Right forelimb (tissue), 1 donor: ENCODE measurements at places on chromosomes 1 and 21.
A peak's percentile ranks its signal among the peaks of the same experiment; 100 is the strongest.

DNA sequence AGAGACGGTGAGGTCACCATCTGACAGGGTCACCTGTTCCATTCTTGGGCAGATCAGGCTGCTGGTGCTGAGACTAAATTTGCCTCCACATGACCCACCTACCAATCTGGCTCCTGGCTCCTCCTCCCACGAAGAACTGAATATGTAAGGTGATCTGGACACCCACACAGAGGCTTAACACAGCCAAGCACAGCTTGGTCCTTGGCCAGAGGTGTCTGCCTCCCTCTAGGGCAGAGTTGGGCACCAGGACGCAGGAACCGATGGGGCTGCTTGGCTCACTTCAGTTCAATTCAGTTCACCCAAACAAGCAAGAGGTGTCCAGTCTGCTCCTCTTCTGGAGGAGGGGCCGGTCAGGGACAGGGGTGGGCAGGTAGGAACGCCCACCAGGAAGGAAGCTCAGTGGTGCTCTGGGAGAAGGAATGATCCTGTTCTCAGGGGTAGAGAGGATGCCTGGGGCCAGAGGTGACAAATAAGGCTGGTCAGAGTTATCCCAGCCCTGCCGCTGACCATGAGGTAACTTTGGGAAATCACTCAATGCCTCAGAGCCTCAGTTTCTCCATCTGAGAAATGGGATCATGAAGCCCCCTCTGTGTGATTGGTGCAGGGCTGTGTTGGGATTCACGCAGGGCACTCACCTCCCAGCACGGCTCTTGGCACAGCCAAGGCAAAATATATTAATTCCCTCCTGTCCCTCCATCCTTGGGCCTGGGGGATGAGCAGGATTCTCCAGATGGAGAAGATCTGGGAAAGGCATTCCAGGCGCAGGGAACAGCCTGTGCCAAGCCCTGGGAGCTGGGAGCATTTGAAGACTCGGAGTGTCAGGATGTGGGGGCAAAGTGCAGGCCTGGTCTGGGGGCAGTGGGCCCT, 284.5 kb downstream of the PTPRU start:
- no peak for DNase-seq

GRCh38 chr1:83839566-83840173, 159.3 kb downstream of the TTLL7 start:
- no peak for DNase-seq

- peak; percentile 50 for DNase-seq
Measured at GRCh38 chr1:227317011-227317451, 1.3 kb downstream of the CDC42BPA start.

DNA sequence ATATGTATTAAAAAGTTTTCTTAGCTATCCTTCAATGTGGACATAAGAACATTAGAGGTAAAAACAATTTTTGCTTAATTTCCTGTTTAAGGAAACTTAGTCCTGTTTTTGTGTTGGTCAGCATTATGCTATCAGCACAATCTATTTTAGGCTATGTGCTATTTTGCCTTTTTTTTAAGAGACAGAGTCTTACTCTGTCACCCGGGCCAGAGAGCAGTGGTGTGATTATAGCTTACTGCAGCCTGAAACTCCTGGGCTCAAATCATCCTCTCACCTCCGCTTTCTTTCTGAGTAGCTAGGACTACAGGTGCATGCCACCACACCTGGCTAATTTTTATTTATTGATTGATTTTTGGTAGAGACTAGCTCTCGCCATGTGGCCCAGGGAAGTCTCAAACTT, 199.1 kb upstream of the TMPRSS15 start:
- no peak for DNase-seq

GRCh38 chr1:114219172-114219868, 65.7 kb upstream of the SYT6 start:
- DNase-seq: no peak

DNA sequence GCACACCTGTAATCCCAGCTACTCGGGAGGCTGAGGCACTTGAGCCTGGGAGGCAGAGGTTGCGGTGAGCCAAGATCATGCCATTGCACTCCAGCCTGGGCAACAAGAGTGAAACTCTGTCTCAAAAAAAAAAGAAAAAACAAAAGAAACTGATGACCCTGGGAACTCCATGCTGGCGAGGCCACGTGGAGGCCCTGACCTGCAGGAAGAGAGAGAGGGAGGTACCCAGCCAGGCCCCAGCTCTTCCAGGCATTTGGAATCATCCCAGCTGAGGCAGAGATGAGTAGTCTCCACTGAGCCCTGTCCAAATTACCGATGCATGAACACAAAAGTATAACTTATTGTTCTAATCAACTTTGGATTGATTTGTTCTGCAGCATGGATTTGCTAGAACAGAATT, 132.0 kb upstream of the ZBTB40 start:
- no peak for DNase-seq

GRCh38 chr1:153958961-153959260, 499 bp upstream of the CRTC2 start:
- no peak for DNase-seq

GRCh38 chr1:234427950-234428646, 50.9 kb downstream of the TARBP1 start:
- DNase-seq: no peak

- DNase-seq: no peak
Measured at GRCh38 chr1:173258479-173259264, 51.5 kb upstream of the TNFSF4 start.

- no peak for DNase-seq
Measured at GRCh38 chr1:221602830-221603229, 139.1 kb downstream of the DUSP10 start.

DNA sequence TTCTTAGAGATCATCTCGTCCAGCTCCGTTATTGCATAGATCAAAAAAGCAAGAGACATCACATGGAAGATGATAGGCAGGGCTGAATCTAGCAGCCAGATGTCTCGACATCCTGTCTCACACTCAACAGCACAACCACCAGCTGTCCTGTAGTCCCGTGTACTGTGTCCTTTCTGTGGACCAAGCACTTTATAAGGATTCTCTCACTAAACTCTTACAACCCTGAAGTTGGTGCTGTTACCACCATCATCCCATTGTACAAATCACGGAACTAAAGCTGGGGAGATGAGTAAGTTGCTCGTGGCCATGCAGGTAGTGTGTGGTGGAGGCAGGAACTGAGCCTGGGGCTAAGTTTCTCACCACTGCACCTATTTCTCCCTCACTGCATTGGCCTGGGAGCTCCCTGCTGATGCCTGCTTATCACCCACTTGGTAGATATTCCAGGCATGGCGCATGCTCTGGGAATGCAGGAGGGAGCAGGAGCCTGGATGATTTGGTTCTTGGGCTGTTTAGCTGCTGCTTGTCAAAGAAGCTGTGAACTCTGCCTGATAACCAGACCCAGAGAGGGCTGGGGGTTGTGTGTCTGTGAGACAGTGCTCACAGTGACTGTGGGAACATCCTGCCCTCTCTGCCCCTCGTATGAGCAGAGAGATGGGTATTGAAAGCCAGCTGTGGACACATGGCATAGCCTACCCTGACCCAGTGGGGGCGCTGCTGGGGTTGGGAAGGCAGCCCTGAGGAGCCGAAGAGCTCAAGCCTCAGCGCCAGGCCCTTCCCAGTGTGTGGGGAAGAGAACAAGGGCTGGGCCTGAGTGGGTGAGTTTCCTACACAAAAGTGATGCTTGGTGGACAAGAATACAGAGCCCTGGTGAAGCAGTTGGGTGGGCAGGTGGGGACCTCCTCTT, 13.6 kb downstream of the PPFIA4 start:
- no peak for DNase-seq

DNA sequence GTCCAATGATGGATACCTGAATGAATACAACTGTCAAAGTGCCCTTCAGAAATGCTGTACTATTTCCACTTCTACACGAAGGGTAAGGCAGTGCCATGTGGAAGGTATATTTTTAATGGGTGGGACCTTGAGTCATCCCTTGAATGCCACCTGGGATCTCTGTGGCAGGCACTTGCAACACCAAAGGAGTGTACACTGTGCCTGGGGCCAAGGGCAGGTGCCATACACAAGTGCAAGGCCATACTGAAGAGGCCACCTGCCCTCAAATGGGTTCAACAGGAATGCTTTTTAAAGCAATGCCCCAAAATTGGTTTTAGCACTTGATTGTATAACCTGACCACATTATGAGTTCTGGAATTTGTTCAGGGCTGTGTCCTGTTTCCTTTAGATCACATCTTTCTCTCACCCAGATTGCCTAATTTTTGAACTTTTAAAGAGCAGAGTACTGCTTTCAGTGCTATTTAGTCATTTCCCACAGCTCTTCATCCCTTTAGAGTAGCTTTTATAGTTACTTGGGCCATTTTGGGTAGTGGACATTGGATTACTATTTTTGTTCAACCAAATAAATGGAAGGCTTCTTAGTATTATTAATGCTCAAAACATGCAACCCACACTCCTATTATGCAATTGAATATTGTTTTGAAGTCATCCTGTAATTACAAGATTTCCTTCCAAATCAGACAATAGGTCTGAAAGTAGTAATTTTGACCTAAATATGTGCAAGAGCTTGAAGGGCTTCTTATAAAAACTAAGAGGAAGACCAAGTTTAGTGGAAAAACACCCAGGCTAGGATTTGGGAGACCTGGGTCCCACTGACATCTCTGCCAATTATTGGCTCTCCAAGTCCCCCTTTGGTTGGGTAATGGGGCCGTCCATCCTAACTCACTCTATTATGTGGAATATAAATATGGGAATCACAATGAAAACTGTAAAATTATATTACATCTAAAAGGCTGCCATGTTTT, 57.2 kb downstream of the LEPR start:
- no peak for DNase-seq

DNA sequence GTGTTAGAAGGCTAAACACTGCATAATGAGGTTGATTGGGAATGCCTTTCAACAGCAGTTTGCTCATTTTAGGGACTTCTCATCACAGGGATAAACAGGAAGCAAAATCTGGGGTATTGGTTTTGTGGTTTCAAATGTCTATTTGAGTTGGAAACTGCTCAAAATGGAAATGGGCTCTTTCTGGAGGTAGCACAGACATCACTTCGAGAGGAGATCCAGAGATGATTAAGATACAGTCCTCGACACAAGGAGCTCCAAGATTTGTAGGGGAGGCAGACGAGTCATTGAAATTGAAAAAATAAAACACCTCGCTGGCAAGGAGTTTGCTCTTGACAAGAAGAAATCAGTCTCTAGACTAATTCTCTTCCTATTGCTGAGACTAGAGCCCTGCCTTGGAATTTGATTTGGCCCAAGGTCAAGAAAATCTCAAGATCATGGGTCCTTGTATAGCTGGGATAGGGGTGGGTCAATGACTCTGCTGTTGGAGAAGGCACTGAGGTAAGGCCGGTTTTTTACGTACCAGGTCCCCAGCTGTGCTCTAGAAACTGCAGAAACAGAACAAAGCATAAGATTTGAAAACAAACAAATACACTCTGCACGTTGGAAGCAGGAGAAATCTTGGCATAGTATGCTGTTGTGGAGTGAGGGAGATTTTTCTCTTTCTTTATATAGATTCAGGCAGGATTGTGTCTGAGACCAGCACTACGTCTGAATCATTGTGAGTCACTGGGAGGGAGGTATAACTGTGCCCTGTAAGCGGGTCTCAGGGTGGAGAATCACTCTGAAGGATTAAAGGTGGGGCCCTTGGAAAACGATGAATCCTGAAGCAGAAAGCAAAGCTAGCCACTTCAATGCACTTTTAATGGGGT, 17.7 kb upstream of the KLHDC8A start:
- no peak for DNase-seq

GRCh38 chr1:199403531-199404116, 623.9 kb upstream of the NR5A2 start:
- no peak for DNase-seq

- DNase-seq: no peak
Measured at GRCh38 chr1:201593200-201593921, 54.4 kb downstream of the NAV1 start.

DNA sequence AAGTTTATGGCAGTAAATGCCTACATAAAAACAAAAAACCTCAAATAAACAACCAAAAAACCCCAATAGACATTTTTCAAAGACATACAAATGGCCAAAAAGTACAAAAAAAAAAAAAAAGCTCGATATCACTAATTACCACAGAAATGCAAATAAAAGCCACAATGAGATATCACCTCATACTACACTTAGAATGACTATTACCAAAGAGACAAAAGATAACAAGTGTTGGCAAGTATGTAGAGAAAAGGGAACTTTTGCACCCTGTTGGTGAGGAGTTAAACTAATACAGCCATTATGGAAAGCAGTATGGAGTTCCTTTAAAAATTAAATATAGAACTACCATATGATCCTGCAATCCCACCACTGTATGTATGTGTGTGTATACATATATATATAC, 21.1 kb downstream of the SLC25A24 start:
- no peak for DNase-seq

DNA sequence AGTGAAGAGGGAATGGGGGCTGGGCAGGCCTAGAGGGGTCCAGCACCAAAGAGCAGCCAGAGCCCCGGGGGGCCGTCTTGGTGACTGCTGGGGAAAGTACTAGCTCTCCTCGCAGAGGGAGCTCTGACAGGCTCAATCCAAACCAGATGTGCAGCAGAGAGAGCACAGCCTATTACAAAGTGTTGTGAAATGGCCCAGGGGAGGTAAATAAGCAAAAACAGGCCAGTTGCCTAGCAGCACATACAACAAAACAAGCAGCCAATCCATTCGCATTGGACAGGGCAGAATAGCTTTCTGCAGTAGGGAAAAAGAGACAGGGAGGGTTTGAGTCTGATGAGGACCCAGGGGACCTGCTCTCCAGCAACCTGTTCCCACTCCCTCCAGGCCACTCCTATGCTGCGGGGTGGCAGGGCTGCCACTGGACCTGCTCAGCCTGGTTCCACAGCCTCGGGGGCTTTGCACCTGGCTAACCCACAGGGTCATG, 239.6 kb upstream of the FGGY start:
- peak; percentile 82 for DNase-seq

DNA sequence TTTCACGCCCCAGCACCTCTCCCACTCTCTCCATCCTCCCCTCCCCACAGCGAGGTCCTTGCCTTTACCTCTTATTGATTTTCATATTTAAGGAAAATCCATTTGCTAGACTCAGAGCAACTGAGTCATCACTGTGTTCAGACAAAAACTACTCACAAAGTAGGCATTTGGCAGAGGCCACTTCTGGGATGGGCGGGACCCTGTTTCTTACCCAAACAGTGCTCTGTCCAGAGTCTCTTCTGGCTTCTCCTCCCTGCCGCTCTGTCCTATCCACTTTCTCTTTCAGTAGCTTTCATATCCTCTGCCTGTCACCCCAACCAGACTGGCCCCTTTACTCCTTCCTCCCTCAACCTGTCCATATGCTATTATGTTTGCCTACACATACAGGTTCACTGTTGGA, 2.4 kb upstream of the NAV1 start:
- no peak for DNase-seq

GRCh38 chr1:244497805-244498204, 36.7 kb downstream of the CATSPERE start:
- no peak for DNase-seq
